ENCODE measurements at places on chromosomes 4 and X. TPM values are rescaled to one million over a fixed set of nuclear protein-coding genes. Genes with fewer than 3 reads are reported as not detected.

Gene MAGEA2
- polyA plus RNA-seq = 0.39 TPM

DNA sequence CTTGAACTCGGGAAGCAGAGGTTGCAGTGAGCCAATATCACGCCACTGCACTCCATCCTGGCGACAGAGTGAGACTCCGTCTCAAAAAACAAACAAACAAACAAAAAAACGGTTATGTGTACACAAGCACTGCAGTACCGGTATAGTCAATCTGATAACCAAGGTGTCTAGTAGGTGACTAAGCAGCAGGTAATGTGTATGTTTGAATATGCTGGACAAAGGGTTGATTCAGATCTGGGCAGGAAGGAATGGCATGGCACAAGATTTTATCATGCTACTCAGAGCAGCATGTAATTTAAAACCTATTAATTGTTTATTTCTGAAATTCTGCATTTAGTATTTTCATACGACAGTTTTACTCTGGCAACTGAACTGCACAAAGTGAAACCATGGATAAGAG, 41.7 kb downstream of the MAGEC1 start:
- H3K4me1 ChIP-seq = no peaks in the 10 kb centered on the region
- no peaks in the 10 kb centered on the region for H3K27me3 ChIP-seq
- no peak overlapping the region for H3K4me3 ChIP-seq
- DNase-seq = no peak
- no peaks in the 10 kb centered on the region for H3K36me3 ChIP-seq

Gene MAGEE1
- polyA plus RNA-seq = 0.52 TPM

Gene PPEF2
- polyA plus RNA-seq = not detected

Gene SFRP2
- polyA plus RNA-seq = 50.0 TPM

- DNase-seq = peak; percentile 76
- peaks cover 66% of the 10 kb centered on the region for H3K4me1 ChIP-seq
- H3K27ac ChIP-seq = peak overlapping the region; percentile 99
- H3K27me3 ChIP-seq = peaks cover 6% of the 10 kb centered on the region
- no peaks in the 10 kb centered on the region for H3K36me3 ChIP-seq
Measured at GRCh38 chrX:40174001-40174853, 76.5 kb upstream of the BCOR start.

- H3K36me3 ChIP-seq = no peaks in the 10 kb centered on the region
- DNase-seq = no peak
- no peaks in the 10 kb centered on the region for H3K4me1 ChIP-seq
- H3K4me3 ChIP-seq = no peak overlapping the region
Measured at GRCh38 chr4:123579961-123580360, 183.4 kb downstream of the SPRY1 start.

DNA sequence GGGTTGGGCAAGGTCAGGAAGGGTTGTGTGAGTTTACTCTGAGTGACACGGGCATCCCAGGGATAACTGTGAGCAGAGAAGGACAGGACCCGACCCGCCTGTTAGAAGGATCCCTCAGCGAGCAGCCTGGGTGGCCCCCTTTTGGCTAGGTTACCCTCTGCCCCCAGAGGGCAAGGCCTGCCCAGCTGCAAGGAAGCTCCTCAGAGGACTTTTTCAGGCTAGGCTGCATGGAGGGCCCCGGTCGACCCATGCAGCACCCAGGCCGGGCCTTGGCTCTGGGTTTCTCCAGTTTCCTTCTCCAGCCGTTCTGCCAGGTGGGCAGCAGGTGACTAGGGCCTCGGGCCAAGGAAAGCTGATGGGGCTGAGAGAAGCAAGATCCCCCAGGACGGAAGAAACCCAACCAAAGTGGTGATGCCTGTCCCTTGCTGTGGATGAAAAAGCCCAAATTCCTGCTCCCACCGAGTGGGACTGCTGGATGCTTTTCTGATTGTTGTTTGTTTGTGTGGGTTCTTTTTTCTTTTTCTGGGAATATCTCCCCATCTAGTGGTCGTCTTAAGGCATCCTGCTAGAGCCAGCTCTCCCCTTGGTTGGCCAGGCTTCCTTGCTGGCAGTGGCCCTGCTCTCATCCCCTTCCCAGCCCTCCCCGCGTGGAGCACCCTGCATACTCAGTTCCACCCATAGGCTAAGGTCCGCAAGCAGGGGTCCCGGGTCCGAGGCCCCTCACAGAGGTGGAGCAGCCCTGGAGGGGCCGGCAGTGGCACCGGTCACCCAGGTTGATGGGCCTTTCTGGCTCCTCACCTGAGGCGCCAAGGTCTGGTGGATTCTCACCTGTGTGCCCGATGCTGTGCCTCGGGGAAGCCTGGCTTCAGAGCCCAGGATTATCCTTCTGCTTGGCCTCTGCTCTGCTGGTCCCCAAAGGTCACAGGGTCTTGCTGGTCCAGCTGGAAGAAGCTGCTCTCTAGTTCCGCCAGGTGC, 1.8 kb downstream of the ZFP92 start:
- H3K27me3 ChIP-seq = no peaks in the 10 kb centered on the region
- no peaks in the 10 kb centered on the region for H3K36me3 ChIP-seq
- H3K4me1 ChIP-seq = no peaks in the 10 kb centered on the region
- no peak for DNase-seq

Gene SPATA18
- polyA plus RNA-seq = 2.9 TPM

DNA sequence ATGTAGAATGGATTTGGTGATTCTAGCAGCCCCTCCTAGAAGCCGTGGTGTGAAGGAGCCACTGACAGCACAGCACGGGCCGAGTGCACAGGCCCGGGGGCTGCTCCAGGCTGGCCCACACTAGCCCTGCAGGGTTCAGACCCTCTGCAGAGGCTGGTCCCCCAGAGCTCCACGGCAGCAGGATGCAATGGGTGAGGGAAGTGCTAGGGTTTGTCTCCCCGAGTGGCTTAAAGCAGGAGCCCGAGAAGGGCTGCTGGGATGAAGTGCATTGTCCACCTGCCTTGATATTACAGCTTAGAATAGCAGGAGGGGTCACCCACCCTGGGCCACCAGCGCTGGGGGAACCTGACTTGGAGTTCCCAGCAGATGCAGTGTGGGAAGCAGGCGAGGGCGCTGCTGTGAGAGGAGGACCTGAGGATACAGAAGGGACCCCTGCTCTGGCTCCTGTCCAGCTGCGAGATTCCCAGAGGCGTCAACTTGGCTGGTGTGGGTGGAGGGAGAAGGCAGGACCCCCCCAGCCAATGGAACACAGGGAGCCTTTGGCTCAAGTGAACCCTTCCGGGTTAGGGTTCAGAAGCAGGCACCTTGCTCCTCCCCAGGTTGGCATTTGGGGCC, 30.0 kb downstream of the WDR1 start:
- no peak for DNase-seq
- H3K27ac ChIP-seq = no peak overlapping the region
- no peaks in the 10 kb centered on the region for H3K27me3 ChIP-seq
- no peaks in the 10 kb centered on the region for H3K36me3 ChIP-seq

Gene HPSE
- 3.8 TPM for polyA plus RNA-seq

- H3K36me3 ChIP-seq = no peaks in the 10 kb centered on the region
- no peak overlapping the region for H3K4me3 ChIP-seq
- no peak overlapping the region for H3K27ac ChIP-seq
- no peak for DNase-seq
Measured at GRCh38 chr4:74967324-74967723, 34.4 kb downstream of the PARM1 start.

Gene TLR7
- not detected for polyA plus RNA-seq

- no peaks in the 10 kb centered on the region for H3K27me3 ChIP-seq
- peak overlapping the region; percentile 72 for H3K4me3 ChIP-seq
- DNase-seq = peak; percentile 61
- H3K27ac ChIP-seq = peak overlapping the region; percentile 74
- no peaks in the 10 kb centered on the region for H3K36me3 ChIP-seq
- peaks cover 17% of the 10 kb centered on the region for H3K4me1 ChIP-seq
Measured at GRCh38 chr4:98659741-98660462, 1.5 kb upstream of the TSPAN5 start.

DNA sequence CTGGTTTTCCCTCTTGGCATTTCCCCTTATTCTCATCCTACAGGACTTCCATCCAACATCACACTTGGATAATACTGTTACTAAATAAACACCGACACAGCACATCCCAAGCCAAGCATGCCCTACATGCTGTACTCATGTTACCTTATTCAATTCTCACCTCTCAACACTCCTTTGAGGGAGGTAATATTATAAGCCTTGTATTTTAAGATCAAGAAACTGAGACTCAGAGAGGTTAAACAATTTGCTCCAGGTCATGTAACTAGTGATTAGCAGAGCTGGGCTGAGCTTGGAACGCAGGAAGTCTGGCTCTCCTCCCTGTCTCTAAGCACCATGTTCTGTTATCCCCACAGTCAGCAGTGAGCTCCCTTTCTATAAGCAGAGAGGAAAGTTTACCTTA, 333.6 kb upstream of the IGFBP7 start:
- no peaks in the 10 kb centered on the region for H3K4me1 ChIP-seq
- H3K4me3 ChIP-seq = no peak overlapping the region
- H3K36me3 ChIP-seq = no peaks in the 10 kb centered on the region
- DNase-seq = no peak
- no peaks in the 10 kb centered on the region for H3K27me3 ChIP-seq

Gene TKTL1
- polyA plus RNA-seq = 0.52 TPM

GRCh38 chr4:175651756-175652310, 160.2 kb downstream of the GPM6A start:
- H3K4me3 ChIP-seq = no peak overlapping the region
- H3K36me3 ChIP-seq = no peaks in the 10 kb centered on the region
- H3K27ac ChIP-seq = no peak overlapping the region
- no peaks in the 10 kb centered on the region for H3K4me1 ChIP-seq

Gene PDHA1
- 396 TPM for polyA plus RNA-seq

- H3K27me3 ChIP-seq = no peaks in the 10 kb centered on the region
- no peak overlapping the region for H3K4me3 ChIP-seq
- H3K4me1 ChIP-seq = no peaks in the 10 kb centered on the region
- no peak for DNase-seq
- no peak overlapping the region for H3K27ac ChIP-seq
Measured at GRCh38 chr4:22881411-22881810, 188.7 kb downstream of the GBA3 start.

Gene PAGE2
- not detected for polyA plus RNA-seq

GRCh38 chr4:14404730-14405129, 597.6 kb upstream of the CPEB2 start:
- H3K4me3 ChIP-seq = no peak overlapping the region
- no peak for DNase-seq
- H3K27ac ChIP-seq = no peak overlapping the region
- H3K27me3 ChIP-seq = no peaks in the 10 kb centered on the region

GRCh38 chrX:30586516-30586915, 8.9 kb upstream of the TASL start:
- H3K36me3 ChIP-seq = no peaks in the 10 kb centered on the region
- no peaks in the 10 kb centered on the region for H3K4me1 ChIP-seq
- no peaks in the 10 kb centered on the region for H3K27me3 ChIP-seq
- H3K27ac ChIP-seq = no peak overlapping the region
- DNase-seq = no peak
- no peak overlapping the region for H3K4me3 ChIP-seq

- no peaks in the 10 kb centered on the region for H3K27me3 ChIP-seq
- no peak overlapping the region for H3K4me3 ChIP-seq
- peak overlapping the region; percentile 79 for H3K27ac ChIP-seq
- peak; percentile 33 for DNase-seq
- peaks cover 9% of the 10 kb centered on the region for H3K4me1 ChIP-seq
- no peaks in the 10 kb centered on the region for H3K36me3 ChIP-seq
Measured at GRCh38 chr4:108051343-108051742, 61.7 kb downstream of the HADH start.

GRCh38 chrX:120109378-120109777, 6.3 kb downstream of the RHOXF1 start:
- H3K36me3 ChIP-seq = no peaks in the 10 kb centered on the region
- no peak overlapping the region for H3K27ac ChIP-seq
- DNase-seq = no peak
- no peaks in the 10 kb centered on the region for H3K4me1 ChIP-seq
- H3K27me3 ChIP-seq = no peaks in the 10 kb centered on the region

- no peak overlapping the region for H3K4me3 ChIP-seq
- peak overlapping the region; percentile 69 for H3K27ac ChIP-seq
- H3K27me3 ChIP-seq = no peaks in the 10 kb centered on the region
- no peaks in the 10 kb centered on the region for H3K36me3 ChIP-seq
- DNase-seq = peak; percentile 27
- H3K4me1 ChIP-seq = no peaks in the 10 kb centered on the region
Measured at GRCh38 chrX:16838202-16839066, 31.7 kb downstream of the RBBP7 start.

Gene OTUD6A
- polyA plus RNA-seq = not detected

Gene MAGEB17
- polyA plus RNA-seq = 0.29 TPM

DNA sequence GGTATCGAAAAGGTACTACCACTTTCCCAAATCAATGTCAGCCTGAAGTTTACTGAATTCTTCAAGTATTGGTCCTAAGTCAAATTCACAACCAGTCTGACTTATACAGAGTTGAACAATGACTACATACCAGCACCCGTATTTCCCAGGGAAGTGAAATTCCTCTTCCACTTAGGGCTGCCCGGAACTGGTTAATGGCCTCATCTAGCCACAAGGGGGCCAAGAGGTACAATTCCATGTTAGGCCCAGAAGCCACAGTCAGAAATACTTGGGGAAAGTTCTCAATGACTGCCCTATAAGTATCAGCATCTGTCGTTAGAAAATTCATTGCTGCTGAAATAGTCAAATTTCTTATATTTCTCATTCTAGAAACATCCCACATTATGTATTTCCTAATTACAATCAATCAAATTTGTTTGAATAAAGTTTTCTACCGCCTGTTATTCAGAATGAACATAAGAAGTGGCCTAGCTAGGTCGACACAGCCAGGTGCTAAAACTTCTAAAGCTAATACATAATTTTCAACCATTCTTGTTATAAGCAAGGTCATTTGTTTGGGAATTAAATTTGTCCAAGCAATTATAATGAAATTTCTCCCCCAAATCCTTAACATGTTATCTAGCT, 5.6 kb upstream of the PCDH7 start:
- no peaks in the 10 kb centered on the region for H3K4me1 ChIP-seq
- H3K27me3 ChIP-seq = no peaks in the 10 kb centered on the region
- peak; percentile 79 for DNase-seq
- no peak overlapping the region for H3K27ac ChIP-seq
- H3K36me3 ChIP-seq = no peaks in the 10 kb centered on the region

Gene TMPRSS11B
- not detected for polyA plus RNA-seq

DNA sequence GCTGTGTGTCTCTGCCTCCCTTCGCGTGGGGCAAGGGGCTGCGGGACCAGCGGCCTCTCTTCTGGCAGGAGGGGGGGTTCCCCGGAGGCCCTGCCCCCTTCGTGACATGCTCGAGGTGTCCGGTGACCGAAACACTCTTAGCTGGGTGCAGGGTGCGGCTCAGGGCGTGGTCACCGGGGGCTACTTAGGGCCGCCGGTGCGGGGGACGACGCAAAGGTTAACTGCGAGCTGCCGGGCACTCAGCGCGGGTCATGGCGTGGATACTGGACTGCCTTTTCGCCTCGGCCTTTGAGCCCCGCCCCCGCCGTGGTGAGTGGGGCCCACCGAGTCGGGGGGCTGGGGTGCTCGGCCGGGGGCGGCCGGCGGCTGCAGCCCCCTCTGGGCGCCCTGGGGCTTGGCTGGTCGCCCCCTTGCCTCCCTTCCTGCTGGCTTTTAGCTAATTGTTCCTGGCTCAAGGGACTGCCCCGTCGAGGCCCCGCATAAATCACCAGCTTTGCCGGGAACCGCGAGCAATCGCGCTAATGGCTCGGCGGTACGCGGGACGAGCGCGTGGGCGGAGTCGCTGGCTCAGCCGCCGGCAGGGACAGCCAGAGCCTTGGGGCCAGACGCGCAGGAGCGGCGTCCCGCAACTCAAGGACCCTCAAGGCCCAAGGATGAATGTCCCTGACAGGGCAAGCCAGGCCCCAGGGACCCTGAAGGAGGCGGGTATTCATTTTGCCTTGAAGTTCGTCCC, at the start of gene ARHGAP36:
Gene ARHGAP36 (plus strand): TSS at position 211 of the 733 bp plus-strand sequence. CDS start 23,320 bp downstream, outside the sequence.
- H3K4me3 ChIP-seq = no peak within 1 kb of the TSS
- H3K4me1 ChIP-seq = no peaks in the 10 kb centered on the region
- H3K27ac ChIP-seq = no peak within 1 kb of the TSS
- DNase-seq = peak; percentile 33
- H3K36me3 ChIP-seq = no peaks in the 10 kb centered on the region

Gene CACNA1F
- polyA plus RNA-seq = 0.44 TPM

GRCh38 chr4:78644744-78645330, 93.3 kb downstream of the ANXA3 start:
- peaks cover 16% of the 10 kb centered on the region for H3K4me1 ChIP-seq
- peak overlapping the region; percentile 81 for H3K27ac ChIP-seq
- no peaks in the 10 kb centered on the region for H3K27me3 ChIP-seq
- DNase-seq = peak; percentile 81
- H3K4me3 ChIP-seq = no peak overlapping the region
- H3K36me3 ChIP-seq = no peaks in the 10 kb centered on the region
